ENCODE measurements at places on chromosomes 13 and 19.

DNA sequence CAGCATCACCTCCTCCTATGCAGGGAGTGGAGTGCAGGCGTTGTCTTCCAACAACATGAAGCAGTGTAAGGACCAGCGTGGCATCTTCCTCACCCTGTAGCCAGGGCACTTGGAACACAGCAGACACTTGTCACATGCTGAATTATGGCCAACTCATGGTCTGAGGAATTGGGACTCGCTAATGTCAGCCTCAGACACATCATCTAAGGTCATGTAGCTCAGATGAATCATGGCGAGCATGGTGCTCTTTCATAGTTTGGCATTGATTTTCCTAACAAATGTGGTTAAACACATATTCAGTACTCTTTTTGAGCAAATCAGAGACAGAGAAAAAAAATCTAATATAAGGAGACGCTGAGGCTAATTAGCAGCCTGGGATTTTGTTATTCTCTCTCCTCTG, 99.6 kb upstream of the SGCG start:
- DNase-seq = no peak

DNA sequence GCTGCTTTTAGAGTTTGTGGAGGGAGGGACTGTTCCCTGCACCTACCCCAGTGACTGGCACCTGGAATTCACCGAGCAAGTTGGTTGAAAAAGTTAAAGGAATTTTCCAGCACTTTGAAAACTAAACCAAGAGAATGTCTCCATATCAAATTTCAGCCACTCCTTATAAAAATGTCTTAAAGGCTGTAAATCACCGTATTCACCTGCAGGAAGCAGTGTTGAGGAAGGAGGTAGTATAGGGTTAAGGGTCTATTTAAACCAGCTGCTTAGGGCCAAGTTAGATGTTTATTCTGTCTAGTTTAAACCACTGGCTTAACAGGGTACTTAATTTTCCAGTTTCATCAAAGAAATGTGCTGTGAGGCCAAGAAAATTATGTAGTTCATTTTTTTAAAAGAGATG, 3.8 kb upstream of the RAB20 start:
- DNase-seq = no peak

DNA sequence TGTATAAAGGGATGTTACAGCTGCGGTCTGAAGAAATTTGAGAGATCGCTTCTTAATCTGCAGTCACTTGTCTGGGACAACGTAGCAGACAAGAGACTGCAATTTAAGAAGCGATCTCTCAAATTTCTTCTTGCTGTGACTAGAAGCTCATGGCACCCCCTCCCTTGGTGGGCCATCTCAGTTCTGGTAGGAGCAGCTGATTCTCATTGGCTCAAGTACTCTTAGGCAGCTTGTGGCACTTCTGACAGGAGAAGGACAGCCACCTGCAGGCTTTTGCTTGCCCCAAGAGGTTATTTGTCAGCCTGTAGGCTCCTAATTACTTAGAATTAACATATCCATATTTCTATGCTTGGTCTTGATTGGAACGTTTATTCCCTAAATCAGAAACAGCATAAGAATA, 503.0 kb downstream of the DCT start:
- DNase-seq = no peak

DNA sequence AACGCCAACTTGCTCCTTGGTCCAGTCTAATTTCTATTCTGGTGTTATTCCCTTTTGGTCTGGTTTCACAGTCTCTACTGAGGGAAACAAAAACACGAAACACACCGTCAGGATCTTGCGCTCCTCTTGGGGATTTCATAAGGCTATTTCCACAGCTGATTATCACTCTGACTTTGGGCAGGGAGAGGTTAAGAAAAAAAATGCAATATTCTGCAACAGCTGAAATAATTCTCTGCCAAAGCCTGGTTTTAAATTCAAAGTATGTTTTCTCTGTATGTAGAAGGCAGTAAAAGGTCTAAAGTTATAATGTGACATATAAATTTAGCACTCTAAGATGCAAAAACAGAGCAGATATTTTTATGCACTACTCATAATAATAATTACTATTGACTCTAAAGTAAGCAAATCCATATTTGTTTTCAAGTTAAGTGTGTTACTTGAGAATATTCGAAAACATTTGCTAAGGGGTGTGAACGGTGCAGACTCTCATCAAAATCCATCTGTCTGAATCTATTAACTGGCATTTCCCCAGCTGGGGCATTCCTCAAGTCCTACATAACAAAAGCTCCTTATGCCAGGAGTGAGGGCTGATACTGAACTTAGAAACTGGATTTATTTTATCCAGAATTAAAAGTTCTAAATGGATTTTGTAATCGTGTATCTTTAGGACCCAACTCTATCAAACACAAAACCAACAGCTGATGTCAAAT, 38.4 kb upstream of the STARD13 start:
- no peak for DNase-seq

DNA sequence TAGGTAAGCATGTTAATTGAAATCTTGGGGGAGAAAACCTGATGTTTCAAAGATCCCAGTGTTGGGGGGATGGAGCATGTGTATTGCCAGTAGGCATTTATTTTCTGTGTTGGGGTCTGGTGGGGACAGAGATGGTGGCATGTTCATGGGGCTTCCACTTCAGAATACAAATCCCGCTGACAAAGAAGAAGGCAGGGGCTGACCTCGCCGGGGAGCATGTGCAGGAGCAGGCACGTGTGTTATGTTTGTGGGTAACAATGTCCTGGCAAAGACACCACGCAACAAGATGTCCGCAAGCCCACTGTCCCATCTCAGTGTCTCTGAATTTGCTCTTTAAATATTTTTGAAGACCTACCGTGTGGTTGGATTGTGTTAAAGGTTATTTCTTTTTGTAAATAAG, 164.5 kb downstream of the TEX29 start:
- no peak for DNase-seq

DNA sequence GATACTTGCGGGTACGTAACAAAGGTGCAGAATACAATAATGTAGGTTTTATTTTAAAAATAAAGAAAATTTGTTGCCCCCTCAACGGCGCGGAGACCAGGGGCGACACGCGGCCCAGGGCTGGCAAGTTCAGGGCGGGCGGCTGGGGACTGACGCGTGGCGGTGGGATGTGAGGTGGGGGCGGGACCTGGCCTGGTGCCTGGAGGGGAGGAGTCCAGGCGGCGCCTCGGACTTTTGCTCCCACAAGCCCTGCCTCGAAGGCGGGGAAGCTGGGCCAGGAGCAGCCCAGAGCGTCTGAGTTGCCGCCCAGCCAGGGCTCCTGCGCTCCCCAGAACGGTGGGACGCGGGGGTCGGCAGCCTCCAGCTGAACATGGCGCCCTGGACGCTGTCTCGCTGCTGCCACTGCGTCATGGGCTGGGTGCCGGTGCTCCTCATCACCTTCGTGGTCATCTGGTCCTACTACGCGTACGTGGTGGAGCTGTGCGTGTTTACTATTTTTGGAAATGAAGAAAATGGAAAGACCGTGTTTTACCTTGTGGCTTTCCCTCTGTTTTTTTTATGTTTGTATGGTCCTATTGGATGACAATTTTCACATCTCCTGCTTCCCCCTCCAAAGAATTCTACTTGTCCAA, 1122.8 kb upstream of the ATXN8OS start:
- no peak for DNase-seq

GRCh38 chr19:16957151-16957701, 68.4 kb downstream of the F2RL3 start:
- no peak for DNase-seq

- DNase-seq = no peak
These were observed at the start of gene TTC9B for GRCh38 chr19:40217934-40218890. Gene TTC9B (minus strand): TSS chr19:40218384. CDS start chr19:40218381, 3 bp downstream.

- DNase-seq = no peak
These were observed 15.7 kb upstream of the ENOX1 start for GRCh38 chr13:43802511-43802910.

GRCh38 chr13:95480131-95480545, 72.4 kb upstream of the CLDN10 start:
- no peak for DNase-seq

DNA sequence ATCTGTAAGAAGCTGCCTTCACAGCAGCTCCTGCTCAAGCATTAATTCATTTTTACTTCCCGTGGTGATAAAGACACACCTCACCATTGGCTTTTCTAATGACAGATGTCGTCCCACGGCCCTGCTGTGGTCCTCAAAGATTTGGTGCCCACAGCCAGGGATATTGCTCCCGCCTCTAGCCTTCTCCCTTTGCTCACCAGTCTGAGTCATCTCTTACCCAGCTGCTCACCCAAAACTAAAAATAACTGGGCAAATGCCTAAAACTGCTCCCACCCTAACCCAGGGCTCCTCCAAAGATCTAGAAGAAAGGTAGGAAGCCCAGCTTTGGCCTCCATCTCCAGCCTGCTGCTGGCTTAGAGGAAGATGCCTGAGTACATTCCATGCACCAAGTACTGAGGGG, 371.1 kb upstream of the ZNF507 start:
- DNase-seq = no peak

- no peak for DNase-seq
These were observed 1581.3 kb downstream of the EFNB2 start for GRCh38 chr13:104954210-104954609.

DNA sequence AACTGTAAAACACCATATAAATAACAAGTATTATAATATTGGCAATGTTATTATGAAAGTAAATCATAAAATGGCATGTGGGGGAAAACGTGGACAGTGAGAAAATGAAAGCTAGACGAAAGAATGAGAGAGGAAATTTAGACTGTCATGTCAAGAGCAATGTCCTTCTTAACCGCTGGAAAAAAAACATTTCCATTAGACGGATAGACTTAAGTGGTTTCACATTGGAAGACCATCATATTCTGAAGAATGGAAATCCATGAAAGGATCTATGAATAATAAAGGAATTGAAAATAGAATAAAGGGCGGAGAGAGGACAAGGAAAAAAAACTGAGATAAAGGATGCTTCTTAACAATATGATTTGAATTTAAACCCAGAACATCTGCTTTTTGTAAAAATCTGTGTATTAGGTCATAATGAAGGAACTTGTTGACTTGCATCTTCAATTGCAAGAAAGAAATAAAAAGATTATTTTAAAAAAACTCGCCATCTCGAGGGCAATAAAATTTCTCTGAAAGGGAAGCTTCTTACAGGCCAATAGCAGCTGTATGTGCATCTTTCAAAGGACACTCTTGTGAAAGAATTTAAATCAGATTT, 90.6 kb downstream of the SPRY2 start:
- DNase-seq = no peak

- no peak for DNase-seq
These were observed 13.2 kb upstream of the FBXO27 start for GRCh38 chr19:39045506-39045905.
